T follicular helper cell (primary cell): ENCODE measurements at places on chromosomes 4 and X.

DNA sequence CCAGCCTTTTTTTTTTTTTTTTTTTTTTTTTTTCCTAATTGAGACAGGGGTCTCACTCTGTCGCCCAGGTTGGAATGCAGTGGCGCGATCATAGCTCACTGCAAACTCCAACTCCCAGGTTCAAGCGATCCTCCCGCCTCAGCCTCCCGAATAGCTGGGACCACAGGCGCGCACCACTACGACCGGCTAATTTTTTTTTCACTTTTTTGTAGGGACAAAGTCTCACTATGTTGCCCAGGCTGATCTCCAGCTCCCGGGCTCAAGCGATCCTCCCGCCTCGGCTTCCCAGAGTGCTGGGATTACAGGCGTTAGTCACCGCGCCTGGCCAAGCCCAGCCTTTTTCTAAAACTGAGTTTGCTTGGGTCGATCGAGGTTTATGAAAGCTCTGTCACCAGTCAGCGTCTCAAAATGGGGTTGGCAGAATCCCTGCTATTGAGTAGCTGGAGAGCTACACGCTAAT is 1.3 kb upstream of the OTUD5 start:
- DNase-seq, result no peak

- no peak for DNase-seq
Observed at GRCh38 chrX:153379971-153380581, 21.1 kb downstream of the PNMA6E start.

GRCh38 chrX:72124540-72125201 is 7.0 kb downstream of the RTL5 start:
- DNase-seq, result no peak

DNA sequence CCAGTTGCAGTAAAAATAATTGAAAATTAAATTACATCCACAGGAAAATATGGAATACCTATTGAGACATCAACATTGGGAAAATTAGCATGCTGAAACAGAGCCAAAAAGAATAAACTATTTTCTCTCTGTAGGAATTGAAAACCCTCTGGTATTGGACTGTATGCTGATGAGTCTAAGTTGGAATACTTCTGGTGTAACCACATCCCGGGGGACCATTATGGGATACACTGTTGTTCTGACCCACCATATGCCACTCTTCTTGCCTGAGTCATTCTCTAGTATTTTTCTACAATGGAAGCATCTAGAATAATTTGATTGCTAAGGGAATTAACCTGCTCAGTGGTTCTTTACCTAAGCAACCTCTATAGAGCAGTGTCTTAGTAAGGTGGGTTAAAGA is 640.7 kb upstream of the AGA start:
- DNase-seq, result no peak

DNA sequence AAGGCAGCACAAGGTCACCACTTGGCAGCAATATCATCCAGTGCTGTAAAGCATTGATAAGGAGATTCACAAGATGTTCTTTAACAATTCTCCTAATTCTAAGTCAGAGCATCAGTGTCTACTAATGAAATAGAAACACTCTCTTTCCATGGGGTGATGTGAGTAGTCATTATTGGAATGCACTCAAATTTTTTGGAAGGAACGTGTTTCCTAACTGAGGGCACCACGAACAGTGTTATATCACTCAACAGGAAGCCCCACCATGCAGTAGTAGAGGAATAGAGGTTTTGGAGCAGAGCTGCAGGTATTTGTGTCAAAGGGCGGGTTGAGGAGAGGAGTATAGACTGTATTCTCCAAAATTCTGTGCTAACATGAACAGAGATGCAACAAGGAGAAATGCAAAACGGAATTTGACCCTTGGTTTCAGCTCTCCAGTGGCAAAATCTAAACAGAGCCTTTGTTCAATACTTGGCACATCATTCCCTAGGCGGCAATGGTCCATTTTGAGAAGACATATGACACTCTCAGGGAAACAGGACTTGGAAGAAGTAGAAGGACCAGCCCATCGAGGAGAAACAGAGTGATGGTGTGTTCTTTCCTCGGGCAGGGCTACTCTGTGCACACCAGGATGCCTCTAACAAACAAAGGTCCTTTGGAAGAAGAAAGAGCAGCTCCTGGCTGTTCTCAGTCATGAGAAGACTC is 98.9 kb downstream of the CPEB2 start:
- DNase-seq, result no peak

- no peak for DNase-seq
Observed at GRCh38 chrX:38262715-38263620, 42.3 kb upstream of the SRPX start.
